ENCODE measurements at places on chromosomes 16 and 17.

DNA sequence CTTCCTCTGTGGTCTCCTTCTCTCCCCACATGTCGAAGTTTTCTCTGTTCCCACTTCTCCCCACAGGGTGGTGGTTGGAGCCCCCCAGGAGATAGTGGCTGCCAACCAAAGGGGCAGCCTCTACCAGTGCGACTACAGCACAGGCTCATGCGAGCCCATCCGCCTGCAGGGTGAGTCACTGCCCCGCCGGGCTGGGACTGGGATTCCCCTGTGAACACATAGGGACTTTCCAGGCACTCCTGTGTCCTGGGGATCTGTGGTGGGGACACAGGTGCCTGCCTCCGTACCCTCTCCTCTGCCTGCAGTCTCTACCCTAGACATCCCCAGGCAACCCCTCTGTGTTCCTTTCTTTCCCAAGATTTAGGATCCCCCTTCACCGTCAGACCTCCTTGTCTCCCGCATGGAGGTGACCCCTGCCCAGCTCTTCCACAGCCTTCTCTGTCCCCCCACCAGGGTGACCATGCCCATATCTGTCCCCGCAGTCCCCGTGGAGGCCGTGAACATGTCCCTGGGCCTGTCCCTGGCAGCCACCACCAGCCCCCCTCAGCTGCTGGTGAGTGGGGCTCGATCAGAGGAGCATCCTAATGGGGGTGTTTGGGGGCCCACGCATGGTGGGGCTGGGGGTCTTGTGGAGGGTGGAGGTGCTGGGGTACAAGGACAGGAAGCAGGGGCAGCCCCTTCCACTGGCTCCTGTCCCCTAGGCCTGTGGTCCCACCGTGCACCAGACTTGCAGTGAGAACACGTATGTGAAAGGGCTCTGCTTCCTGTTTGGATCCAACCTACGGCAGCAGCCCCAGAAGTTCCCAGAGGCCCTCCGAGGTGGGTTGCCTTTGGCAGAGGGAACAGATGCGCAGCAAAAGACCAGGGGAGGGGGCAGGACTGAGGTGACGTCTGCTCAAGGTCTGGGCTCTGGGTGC is 5.8 kb downstream of the ITGAM start:
- DNase-seq: peak; percentile 62

DNA sequence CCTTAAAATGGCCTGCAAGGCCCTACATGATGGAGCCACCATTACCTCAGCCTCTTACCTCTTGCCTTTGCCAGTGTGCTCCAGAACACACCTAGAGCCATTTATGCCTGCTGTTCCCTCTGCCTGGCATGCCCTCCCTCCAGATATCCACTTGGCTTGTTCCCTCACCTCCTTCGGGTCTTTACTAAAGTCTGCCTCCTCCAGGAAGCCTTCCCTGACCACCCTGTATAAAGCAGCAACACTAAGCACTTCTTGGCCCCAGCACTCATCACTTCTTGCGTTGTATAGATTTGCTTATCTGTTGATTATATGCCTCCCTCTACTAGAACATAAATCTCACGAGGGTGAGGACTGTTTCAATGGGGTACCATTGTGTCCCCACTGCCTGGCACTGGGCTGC is 25.3 kb downstream of the ANKRD40 start:
- no peak for DNase-seq

DNA sequence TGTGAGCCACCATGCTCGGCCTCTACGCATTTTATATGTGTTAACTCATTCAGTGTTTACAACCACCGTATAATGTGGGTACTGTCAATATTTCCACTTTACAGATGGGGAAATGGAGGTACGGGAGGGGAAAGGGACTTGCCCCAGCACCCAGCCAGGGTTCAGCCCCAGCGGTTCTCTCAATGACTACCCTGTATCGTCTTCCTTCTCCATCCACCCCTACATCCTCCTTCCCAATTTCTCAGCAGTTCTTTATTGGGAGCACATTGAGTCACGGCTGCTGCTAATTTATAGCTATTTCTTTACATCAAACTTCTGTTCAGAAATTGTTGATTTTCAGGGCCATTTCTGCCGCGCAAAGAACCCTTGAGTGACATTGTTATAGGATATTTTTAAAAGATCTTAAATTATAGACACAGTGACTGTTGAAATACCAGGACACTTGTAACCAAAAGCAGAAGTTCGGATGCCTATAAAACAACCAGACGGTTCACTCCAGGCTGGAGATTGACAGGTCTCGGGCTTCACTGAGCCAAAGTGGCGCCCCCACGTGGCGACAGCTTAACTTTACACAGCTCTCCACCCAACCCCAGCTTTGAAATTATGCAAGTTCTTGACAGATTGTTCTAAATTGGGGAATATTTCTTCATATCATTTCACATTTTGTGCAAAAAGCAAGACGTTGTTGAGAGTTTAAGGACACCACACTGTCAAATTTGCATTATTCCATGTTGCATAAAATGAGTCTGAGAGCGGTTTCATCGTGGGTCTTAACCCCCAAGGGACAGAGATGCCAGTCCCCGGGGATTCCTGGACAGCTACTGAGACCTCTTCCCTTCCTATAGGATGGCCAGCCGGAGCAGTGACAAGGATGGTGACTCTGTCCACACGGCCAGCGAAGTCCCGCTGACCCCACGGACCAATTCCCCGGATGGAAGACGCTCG is 11.8 kb downstream of the SYT17 start:
- no peak for DNase-seq

DNA sequence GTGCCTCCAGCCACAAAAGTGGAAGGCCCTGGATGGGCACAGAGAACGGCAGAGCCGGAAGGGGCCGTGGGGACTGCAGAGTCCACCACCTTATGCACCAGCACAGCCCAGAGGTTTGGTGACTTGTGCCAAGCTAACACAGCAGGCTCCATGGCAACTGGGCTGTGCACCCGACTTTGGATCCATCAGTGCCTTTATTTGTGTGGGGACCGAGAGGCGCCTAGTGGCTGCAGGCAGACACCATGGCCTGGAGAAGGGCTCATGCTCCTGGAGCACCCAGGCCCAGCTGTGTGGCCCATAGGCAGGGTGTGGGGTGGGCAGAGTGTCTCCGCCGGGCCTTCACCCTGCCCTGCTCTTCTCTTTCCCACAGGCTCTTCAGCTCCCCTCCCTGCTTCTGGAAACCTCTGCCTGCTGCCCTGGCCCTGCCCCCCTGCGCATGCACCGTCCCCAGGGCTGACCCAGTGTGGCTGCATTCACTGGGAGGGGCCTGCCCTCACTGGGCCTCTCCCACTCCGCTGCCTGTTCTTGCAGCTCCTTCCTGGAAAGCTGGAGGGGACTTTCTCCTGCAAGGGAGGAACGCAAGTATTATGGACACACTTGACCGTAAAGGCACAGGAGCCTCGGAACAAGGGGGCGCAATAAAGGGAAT is 10.1 kb downstream of the C16orf90 start:
- DNase-seq: no peak

DNA sequence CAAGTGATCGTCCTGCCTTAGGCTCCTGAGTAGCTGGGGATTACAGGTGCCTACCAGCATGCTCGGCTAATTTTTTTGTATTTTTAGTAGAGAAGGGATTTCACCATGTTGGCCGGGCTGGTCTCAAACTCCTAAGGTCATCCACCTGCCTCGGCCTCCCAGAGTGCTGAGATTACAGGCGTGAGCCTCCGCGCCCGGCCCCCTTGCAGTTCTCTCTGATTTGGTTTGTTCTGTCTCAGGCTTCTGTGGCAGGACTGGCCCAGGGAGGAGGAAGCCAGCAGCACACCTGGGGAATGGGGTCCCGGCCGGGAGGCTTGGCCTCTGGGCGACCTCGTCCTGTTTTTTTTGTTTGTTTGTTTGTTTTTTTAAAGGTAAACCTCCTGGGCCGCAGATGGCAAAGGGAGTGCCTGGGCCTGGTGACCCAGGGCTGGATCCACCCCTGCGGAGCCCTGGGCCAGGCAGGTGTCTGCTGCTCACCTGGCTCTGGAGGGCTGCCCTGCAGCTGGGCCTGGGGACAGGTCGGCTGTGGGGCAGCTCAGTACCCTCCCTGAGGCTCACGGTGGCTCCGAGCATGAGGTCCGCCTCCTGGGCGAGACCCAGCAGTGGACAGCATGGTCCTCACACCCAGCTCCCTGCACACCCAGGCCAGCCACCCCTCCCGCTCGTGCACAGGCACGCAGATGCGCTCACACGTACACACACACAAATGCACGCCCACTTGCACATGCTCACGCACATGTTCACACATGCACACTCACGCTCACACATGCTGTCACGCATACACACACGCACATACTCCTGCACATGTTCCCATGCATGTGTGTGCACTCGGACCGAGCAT is 3.3 kb upstream of the NUDT16L1 start:
- no peak for DNase-seq

GRCh38 chr16:64363039-64363438 is 758.8 kb downstream of the CDH11 start:
- no peak for DNase-seq

- DNase-seq: peak; percentile 81
These were observed 1.4 kb upstream of the HES7 start for GRCh38 chr17:8125154-8125946.

- no peak for DNase-seq
These were observed 5.9 kb downstream of the KDM6B start for GRCh38 chr17:7839876-7840261.

GRCh38 chr17:258906-259305 is 77.5 kb upstream of the DOC2B start:
- DNase-seq: no peak

GRCh38 chr17:8393470-8394231 is 4.0 kb downstream of the RNF222 start:
- no peak for DNase-seq

- DNase-seq: no peak
These were observed 5.7 kb downstream of the FOXF1 start for GRCh38 chr16:86515777-86516622.

GRCh38 chr16:8818504-8819270 is 21.0 kb downstream of the PMM2 start:
- DNase-seq: no peak

DNA sequence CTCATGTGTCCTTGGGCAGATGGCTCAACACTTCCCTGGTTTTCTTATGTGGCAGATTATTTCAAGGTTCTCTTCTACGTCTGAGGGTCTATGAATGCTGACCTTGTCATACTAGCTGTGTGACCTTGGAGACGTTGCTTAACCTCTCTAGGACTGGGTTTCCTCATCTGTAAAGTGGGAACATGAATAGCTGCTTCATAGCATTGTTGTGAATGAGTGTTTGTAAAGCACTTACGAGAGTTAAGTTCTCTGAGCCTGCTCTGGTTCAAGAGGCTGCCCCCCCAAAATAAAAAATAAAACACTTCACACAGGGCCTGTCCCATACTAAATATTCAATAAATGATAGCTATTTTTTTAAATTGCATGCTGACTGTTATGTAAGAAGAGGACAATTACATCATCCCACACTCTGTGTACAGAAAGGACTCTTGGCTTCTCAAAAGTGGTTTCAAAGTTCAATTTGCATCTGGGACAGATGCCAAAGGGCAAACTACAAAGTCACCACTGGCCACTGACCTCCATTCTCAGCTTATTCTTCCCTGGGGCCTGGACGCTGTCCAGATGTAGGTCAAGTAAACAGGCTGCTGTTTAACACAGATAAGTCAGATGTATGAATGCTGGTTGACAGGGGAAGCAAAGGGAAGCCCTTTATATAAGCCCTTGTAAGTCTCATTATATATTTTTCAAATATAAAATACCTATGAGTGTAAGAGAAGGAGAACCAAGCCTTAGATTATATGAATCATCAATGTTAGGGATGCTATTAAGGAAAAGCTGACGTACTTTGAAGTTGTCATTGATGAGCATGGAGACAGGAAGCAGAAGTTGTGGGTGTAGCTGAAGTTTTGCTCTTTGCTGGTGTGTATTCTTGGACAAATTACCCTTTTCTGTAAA is 15.4 kb upstream of the NDEL1 start:
- no peak for DNase-seq

- DNase-seq: no peak
These were observed 378.0 kb downstream of the SLC39A11 start for GRCh38 chr17:72714357-72714966.

DNA sequence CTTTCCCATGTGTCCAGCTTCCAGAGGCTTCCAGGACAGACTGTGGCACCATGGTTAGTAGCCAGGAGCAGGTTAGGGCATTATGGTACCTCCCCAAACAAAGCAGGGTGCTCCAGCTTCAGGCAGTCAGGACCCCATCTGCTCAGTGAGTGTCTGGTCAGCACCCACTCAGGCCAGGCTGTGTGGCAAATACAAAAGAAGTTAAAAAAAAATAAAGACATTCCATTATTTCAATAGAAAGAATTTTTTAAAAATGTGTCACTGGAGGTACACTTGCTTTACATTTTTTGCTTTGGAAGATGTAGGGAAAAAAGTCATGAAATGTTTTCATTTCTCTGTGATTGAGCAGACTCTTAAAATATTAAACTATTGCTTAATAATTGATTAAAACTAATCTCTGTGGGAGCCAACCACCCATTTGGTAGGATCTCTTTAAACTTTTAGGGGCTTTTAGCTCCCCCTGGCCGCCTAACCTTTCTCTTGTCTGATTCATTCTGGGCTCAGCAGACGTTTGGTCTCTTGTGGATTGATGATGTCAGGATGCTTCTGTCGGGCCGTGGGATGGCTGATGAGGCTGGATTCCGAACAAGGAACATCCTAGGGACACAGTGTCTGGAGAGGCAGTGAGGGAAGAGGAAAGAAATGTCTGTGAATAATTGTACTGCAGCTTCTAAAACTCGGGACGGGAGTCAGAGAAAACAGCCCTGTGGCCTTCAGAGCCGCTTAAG is 28.4 kb upstream of the NPTX1 start:
- DNase-seq: no peak

GRCh38 chr17:59964482-59965328 is at the start of gene RNFT1:
Gene RNFT1, minus strand, starts transcription at chr17:59964740. Its CDS starts 77 bp downstream, at chr17:59964663.
- peak; percentile 70 for DNase-seq

DNA sequence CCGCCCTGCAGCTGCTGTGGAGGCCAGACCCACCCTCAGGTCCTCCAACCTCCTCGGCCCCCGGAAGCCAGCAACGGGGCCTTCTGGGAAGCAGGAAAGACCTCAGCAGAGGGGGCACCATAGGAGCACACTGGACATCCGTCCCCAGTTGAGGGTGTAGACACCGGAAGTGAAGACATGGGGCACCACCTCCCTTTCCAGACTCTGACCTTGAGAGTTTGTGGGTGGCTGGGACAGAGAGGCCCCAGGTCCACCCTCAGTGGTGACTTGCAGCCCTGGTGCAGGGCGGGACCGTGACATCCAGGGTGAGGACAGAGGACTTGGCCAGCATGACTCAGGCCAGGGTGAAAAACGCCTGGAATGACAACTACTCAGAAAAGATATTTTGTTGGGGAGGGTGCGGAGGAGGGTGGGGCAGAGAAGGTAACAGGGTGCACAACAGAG is 19.9 kb downstream of the CEP295NL start:
- no peak for DNase-seq

GRCh38 chr17:21742326-21742725 is 50.0 kb downstream of the KCNJ18 start:
- DNase-seq: no peak

GRCh38 chr17:60902399-60902798 is 224.7 kb downstream of the BCAS3 start:
- DNase-seq: no peak

GRCh38 chr16:26688699-26689098 is 378.0 kb upstream of the C16orf82 start:
- DNase-seq: no peak

- DNase-seq: no peak
These were observed 7.8 kb downstream of the NACA2 start for GRCh38 chr17:61583242-61583641.

- peak; percentile 65 for DNase-seq
These were observed 847 bp upstream of the PSMC3IP start for GRCh38 chr17:42578282-42578869.
